ENCODE measurements at places on chromosomes 3 and 15.

DNA sequence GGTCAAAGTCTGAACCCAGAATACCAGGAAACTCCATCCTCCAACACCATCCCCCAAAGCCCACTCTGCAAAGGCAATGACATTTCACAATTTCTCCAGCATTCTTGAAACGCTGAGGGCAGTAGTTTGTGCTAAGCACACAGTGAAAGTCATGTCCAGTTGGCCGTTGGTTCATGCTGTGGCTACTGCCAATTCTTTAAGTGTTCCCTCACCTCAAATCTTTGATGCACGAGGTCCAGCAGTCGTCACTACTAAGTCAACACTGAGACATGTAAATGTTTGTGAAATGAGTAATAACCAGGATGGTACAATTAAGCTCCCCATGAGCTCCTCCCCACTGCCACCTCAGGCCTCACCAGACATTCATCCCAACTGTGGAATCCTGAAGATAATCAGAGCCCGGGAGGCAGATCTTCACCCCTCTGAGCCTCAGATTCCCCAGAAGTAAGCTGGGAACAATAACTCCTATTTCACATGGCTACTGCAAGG, 7.0 kb downstream of the SUCLG2 start:
- DNase-seq: no peak

- no peak for DNase-seq
These were observed 460.9 kb downstream of the FOXP1 start for GRCh38 chr3:71122641-71123040.

DNA sequence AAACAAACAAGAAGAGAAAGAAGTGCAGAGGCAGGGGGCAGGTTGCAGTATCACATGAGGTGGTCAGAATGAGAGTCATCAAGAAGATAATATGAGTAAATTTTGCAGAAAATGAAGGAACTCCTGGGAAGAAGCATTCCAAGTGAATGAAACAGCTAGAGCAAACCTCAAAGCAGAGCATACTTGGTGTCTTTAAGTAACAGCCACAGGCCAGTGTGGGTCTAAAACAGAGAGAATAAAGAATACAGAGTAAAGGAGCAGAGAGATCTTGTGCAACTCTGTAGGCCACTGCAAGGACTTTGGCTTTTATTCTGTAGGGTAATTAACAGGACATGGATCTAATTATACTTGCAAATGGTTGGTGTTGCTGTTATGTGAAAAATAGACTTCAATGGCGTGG, 81.3 kb downstream of the STAC start:
- no peak for DNase-seq

GRCh38 chr15:67085818-67086636, 20.6 kb downstream of the SMAD3 start:
- no peak for DNase-seq

DNA sequence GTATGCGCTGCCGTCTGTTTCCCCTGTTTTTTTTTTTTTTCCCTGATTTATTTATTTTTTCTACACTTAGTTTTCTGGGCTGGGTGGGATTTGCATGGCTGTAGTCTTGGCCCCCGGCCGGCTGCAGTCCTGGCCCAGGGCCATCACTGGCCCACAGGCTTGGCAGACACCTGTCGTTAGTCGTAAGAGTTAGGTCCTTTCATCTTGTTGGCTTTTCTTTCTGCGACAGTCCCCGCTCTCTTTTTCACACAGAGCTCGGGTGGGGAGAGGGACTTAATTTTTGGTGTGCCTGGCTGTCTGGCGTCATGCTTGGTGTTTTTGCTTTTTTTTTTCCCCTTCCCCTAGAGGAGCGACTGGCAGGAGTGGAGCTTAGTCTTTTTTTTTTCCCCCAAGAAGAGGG, 183.4 kb downstream of the KLF13 start:
- no peak for DNase-seq

DNA sequence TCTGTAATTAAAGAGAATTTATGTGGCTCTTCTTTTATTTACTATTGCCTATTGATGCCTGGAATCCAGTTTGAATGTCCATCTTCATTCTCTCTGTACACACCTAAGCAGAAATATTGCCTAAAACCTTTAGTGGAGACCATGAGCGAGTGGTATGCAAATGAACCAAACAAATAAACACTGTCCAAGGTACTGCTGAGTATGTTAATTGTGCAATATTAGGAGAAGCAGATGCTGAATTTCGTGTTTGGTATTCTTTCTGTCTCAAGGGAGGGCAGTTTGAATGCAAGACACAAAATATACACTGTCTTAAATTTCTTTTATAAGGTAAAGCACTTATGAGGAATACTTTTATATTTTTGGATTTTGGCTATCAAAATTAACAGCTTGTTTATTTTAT, 440.9 kb downstream of the RBMS3 start:
- DNase-seq: no peak

DNA sequence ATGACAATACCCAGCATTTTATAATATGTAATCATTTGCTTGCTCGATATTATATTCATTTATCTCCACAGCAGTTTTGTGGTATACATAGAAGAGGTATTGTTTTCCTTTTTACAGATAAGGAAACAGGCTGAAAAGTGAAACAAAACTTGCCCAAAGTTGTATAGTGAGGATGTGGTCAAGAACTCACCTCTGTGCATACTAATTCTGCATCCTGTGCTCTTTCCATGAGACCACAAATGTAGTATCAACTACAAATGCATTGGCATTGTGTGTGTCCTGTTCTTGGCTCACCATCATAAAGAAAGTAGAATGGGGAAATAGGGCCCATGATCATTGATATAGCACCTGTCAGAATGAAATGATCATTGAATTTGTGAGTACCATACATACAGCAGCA, 167.3 kb downstream of the NECTIN3 start:
- DNase-seq: no peak

- no peak for DNase-seq
These were observed 426.2 kb upstream of the ARL6 start for GRCh38 chr3:97338375-97338774.

- DNase-seq: no peak
These were observed 25.0 kb downstream of the CTNNB1 start for GRCh38 chr3:41224120-41224806.

- DNase-seq: no peak
These were observed 56.5 kb upstream of the NTRK3 start for GRCh38 chr15:88312941-88313579.

GRCh38 chr15:85760531-85761371, 34.0 kb downstream of the KLHL25 start:
- no peak for DNase-seq

- no peak for DNase-seq
These were observed 83.4 kb downstream of the CD200R1L start for GRCh38 chr3:112763258-112763657.

GRCh38 chr15:78949461-78949860, 4.6 kb upstream of the CTSH start:
- DNase-seq: peak; percentile 4

- DNase-seq: no peak
These were observed 27.5 kb downstream of the SQOR start for GRCh38 chr15:45662375-45662774.

DNA sequence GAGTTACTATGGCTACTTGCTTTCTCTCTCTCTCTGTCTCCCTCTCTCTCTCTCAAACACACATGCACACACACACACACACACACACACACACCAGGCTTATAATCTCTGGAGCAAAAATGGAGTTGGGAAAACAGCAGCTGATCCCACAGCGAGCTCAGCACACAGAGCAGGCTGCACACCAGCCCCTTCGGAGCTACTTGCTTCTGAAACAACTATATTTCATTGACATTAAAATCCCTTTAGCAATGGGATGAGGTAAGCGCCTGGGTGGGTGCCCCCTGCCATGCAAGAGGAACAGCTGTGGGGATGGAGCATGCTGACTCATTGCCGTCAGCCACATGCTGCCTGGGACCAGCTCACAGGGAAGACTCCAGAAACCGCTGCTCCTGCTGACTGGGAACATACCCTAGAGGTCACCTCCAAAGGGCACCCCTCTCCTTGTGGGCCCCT, 45.7 kb downstream of the B3GNT5 start:
- peak; percentile 70 for DNase-seq

DNA sequence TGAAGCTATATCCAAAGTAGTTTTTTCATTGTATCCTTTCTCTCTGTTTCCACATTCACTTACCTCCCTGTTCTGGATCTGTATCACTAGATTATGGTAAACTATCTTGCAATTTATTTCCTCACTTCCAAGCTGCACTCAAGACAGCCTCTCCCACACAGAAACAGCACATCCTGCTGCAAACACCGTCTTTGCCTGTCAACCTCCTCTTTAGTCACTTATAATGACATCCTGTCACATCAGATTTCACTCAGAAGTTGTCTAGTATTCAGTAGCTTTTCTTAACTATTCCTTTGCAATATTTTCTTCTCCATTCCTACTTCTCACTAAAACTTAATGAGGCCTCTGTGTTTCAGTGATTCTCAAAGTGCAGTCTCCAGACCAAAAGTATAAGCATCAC, 490.8 kb downstream of the IGSF11 start:
- no peak for DNase-seq

DNA sequence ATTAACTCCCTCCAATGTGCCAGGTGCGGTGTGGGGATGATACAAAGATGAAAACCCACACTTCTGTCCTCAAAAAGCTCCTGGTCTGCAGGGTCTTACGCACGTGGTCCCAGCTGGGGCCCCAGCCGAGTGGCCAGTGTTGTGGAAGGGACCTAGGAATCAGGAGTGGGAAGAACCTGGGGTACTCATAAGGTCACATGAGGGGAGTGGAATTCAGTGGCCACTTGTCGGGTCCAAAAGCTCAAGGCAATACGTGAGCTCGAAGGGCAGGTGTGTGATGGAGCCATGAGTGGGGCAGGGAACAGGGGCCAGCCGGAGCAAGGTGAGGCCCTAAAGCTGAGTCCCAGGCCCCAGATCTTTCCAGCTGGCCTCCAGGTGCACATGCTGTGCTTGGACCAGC, 260.0 kb upstream of the LYSMD4 start:
- no peak for DNase-seq

Measured in NCI-H774 (cell line).